ENCODE measurements at places on chromosomes 7 and 10. TPM values are rescaled to one million over a fixed set of nuclear protein-coding genes. Genes with fewer than 3 reads are reported as not detected.

DNA sequence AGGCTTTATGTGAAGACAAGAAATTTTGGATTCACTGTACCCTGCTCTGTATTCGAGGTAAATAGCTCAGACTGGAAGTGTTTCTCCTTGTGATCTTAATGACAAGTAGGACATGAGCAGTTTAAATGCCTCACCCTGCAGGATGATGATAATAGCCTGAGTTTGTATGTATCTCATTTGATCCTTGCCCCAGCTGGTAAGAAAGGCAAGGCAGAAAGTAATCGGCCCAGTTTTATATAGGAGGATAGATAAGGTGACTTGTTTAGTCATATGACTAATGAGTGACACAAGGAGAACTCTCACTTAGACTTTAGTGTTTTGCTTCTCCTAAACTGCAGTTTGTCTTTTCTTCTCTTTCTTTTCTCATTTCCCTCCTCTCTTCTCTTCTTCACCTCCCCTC lies 372.6 kb downstream of the PHF14 start:
- no peaks in the 10 kb centered on the region for H3K4me1 ChIP-seq
- H3K27ac ChIP-seq: no peak overlapping the region
- DNase-seq: no peak
- H3K27me3 ChIP-seq: no peaks in the 10 kb centered on the region

GRCh38 chr7:131042269-131043160 lies 285.2 kb upstream of the MKLN1 start:
- peaks cover 5% of the 10 kb centered on the region for H3K36me3 ChIP-seq
- DNase-seq: no peak
- H3K27me3 ChIP-seq: no peaks in the 10 kb centered on the region

Gene EDRF1
- 37.8 TPM for total RNA-seq

GRCh38 chr7:149254181-149254858 lies 7.7 kb upstream of the ZNF783 start:
- no peaks in the 10 kb centered on the region for H3K27me3 ChIP-seq
- H3K27ac ChIP-seq: no peak overlapping the region
- H3K36me3 ChIP-seq: peaks cover 29% of the 10 kb centered on the region
- H3K4me3 ChIP-seq: no peak overlapping the region
- no peaks in the 10 kb centered on the region for H3K4me1 ChIP-seq
- no peak for DNase-seq

- H3K27me3 ChIP-seq: no peaks in the 10 kb centered on the region
- peak overlapping the region; percentile 72 for H3K27ac ChIP-seq
- no peak overlapping the region for H3K4me3 ChIP-seq
- peak; percentile 21 for DNase-seq
Observed at GRCh38 chr7:29328811-29329210, 134.2 kb downstream of the CHN2 start.

Gene OR6B1
- total RNA-seq: not detected

Gene RELN
- total RNA-seq: not detected
